ENCODE measurements at places on chromosomes 5 and 9. TPM values are rescaled to one million over a fixed set of nuclear protein-coding genes. Genes with fewer than 3 reads are reported as not detected.
A peak's percentile ranks its signal among the peaks of the same experiment; 100 is the strongest.

- H3K4me3 ChIP-seq, result no peak overlapping the region
- DNase-seq, result no peak
- no peaks in the 10 kb centered on the region for H3K36me3 ChIP-seq
- no peaks in the 10 kb centered on the region for H3K27me3 ChIP-seq
- no peak overlapping the region for H3K27ac ChIP-seq
Measured at GRCh38 chr5:149559706-149560105, 8.5 kb upstream of the CSNK1A1 start.

- H3K27ac ChIP-seq, result no peak overlapping the region
- DNase-seq, result no peak
- H3K36me3 ChIP-seq, result no peaks in the 10 kb centered on the region
- no peaks in the 10 kb centered on the region for H3K27me3 ChIP-seq
- H3K4me3 ChIP-seq, result no peak overlapping the region
Measured at GRCh38 chr5:156824800-156825199, 25.3 kb upstream of the PPP1R2B start.

GRCh38 chr5:157290156-157290980 lies 24.4 kb downstream of the CYFIP2 start:
- H3K27ac ChIP-seq, result no peak overlapping the region
- peaks cover 10% of the 10 kb centered on the region for H3K4me1 ChIP-seq
- H3K4me3 ChIP-seq, result no peak overlapping the region

The KCNIP1 gene
- not detected for polyA plus RNA-seq

DNA sequence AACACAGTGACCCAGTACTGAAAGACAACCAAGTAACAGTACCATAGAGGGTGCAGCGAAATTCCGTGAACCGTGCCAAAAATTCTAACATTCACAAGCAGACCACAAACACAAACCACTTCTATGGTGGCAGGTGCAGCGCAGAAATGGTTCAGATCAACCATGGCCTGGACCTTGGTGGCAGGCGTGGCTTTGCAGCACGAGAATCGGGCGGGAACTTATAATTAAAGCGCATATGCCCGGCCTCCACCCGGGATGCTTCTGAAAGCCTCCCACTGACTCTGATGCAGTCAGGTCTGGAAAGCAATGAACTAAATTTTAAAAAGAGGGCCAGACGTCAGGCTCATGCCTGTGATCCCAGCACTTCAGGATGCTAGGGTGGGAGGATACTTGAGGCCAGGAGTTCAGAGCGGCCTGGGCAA lies 68.0 kb upstream of the TBC1D9B start:
- DNase-seq, result no peak
- H3K27ac ChIP-seq, result no peak overlapping the region
- H3K4me3 ChIP-seq, result no peak overlapping the region
- no peaks in the 10 kb centered on the region for H3K4me1 ChIP-seq

The PRRC2B gene
- polyA plus RNA-seq, result 27.5 TPM

- no peaks in the 10 kb centered on the region for H3K27me3 ChIP-seq
- no peak for DNase-seq
- H3K27ac ChIP-seq, result peak overlapping the region; percentile 93
- peak overlapping the region; percentile 28 for H3K4me3 ChIP-seq
- peaks cover 30% of the 10 kb centered on the region for H3K36me3 ChIP-seq
- H3K4me1 ChIP-seq, result peaks cover 100% of the 10 kb centered on the region
Measured at GRCh38 chr9:95023217-95024003, 294.1 kb downstream of the FANCC start.

DNA sequence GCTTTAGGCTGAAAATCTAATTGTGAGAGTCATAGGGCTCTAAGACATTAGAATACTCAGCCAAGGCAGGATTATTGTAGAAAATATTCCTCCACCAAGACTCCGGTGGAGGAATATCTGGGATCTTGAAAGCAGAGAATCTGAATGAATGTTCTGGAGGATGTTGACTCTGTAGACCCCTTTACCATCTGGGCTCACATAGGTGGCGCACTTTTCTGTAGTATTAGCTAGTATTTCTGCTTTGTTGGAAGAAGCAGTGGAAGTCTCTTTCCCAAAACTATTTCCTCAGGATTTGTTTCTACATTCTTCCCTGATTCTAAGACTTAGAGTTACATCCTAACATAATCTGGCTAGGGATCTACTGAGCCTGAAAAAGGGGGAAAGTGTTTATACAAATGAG lies 752.4 kb upstream of the SEMA6A start:
- DNase-seq, result no peak
- H3K4me3 ChIP-seq, result no peak overlapping the region
- H3K4me1 ChIP-seq, result no peaks in the 10 kb centered on the region
- no peaks in the 10 kb centered on the region for H3K36me3 ChIP-seq

- H3K36me3 ChIP-seq, result no peaks in the 10 kb centered on the region
- DNase-seq, result no peak
- H3K4me1 ChIP-seq, result no peaks in the 10 kb centered on the region
Measured at GRCh38 chr9:133076691-133077090, 14.9 kb downstream of the CEL start.

DNA sequence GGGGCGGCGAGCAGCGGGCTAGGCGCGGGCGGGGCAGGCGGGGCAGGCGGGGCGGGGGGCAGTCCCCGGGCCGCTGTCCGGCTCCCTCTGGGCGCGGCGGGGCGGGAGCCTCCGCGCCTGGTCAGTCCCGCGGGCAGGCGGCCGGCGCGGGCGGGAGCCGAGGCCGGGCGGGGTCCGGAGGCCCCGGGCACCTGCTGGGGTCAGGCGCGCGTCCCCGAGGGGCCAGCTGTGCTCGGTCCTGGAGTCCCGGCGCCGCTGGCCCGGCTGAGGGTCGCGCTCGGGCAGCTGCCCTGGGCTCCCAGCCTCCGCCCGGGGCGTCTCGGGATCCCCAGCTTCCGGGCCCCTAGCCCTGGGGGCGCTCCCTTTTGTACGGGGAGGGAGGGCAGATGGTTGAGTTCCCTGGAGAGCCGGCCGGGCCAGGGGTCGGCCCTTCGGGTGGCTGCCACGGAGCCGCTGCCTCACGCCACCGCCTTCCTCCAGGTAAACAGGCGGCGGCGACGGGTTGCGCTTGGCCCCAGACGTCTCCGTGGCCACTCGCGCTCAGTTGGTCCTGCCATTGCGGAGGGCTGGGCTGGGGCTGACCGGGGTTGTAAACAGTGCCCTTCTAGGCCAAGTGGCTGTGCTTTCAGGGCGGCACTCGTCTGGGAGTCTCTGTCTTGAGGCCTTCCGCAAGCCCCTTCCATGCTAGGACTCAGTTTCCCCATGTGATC lies 473 bp downstream of the ZBTB34 start:
- H3K36me3 ChIP-seq, result peaks cover 3% of the 10 kb centered on the region
- peak; percentile 43 for DNase-seq
- H3K27me3 ChIP-seq, result no peaks in the 10 kb centered on the region
- peak overlapping the region; percentile 97 for H3K4me3 ChIP-seq
- peak overlapping the region; percentile 98 for H3K27ac ChIP-seq
- peaks cover 52% of the 10 kb centered on the region for H3K4me1 ChIP-seq

The SPATA31C1 gene
- not detected for polyA plus RNA-seq

DNA sequence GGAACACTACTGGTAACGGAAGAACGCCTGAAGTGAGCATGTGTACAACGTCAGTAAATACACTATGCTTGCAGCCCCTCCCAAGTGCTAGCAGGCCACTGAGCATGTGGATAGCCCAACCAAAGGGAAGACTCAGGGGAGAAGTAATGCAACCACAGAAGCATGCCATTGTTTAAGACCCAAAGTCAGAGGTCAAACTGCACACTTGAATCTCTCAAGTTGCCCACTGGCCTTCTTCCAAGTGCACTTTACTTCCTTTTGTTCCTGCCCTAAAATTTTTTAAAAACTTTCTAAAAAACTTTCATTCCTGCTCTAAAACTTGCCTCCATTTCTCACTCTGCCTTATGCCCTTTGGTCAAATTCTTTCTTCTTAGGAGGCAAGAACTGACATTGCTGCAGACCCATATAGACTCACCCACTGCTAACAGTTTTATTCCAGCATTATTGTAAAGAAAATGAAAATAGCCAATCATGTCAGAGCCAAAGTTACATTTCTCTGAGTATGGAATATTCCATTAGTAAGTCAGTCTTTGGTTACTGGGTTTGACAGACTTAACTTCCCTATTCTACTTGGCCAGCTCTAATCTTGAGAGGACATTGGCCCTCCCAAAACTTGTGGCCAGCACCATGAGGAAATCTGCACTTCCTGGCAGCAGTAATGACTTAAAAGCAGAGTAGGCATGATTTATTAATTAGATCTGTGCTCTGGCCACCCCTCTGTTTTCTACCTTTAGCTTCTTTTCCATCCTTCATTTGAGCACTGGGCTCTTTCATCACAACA lies 76.9 kb downstream of the TSSK1B start:
- H3K4me3 ChIP-seq, result no peak overlapping the region
- no peak overlapping the region for H3K27ac ChIP-seq
- DNase-seq, result no peak
- H3K27me3 ChIP-seq, result no peaks in the 10 kb centered on the region
- H3K36me3 ChIP-seq, result no peaks in the 10 kb centered on the region

The HTR1A gene
- not detected for polyA plus RNA-seq

- no peak overlapping the region for H3K27ac ChIP-seq
- H3K4me1 ChIP-seq, result peaks cover 18% of the 10 kb centered on the region
- DNase-seq, result no peak
- no peaks in the 10 kb centered on the region for H3K27me3 ChIP-seq
- peak overlapping the region; percentile 45 for H3K4me3 ChIP-seq
Measured at GRCh38 chr5:67537439-67538148, 341.0 kb upstream of the CD180 start.

The DBH gene
- polyA plus RNA-seq, result not detected

The ANKRD34B gene
- polyA plus RNA-seq, result not detected

The LCP2 gene
- 1.2 TPM for polyA plus RNA-seq

DNA sequence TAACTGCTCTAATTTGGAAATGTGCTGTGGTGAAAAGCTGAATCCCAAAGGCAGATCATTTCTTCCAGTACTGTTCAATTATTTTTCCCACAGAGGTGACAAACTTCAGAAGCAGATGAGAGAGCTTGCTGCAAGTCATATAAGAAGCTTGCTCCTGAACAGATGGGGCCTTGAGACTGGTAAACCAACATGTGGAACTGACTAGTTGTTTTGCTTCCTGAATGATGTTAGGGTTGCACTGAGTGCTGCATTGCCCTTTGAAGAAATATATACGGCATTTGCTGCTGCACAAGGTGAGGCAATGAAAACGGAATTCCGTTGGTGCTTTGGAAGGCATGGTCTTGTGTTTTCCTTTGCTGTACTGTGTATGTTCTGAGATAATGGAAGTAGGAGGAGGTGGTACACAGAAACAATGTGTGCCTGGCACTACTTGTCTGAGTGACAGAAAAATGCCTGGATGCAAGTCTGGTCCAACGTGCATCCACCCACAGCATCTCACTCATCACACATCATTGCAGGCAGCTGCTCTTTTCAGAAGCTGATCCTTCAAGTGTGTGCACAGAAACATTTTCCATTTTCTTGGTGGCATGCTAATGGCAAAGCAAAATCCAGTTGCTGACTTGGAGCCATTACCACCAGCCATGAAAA lies 76.9 kb downstream of the ANKH start:
- no peaks in the 10 kb centered on the region for H3K36me3 ChIP-seq
- no peaks in the 10 kb centered on the region for H3K27me3 ChIP-seq
- DNase-seq, result no peak
- H3K4me3 ChIP-seq, result no peak overlapping the region
- no peak overlapping the region for H3K27ac ChIP-seq

The MEIKIN gene
- not detected for polyA plus RNA-seq

- H3K4me1 ChIP-seq, result no peaks in the 10 kb centered on the region
- H3K36me3 ChIP-seq, result no peaks in the 10 kb centered on the region
- no peaks in the 10 kb centered on the region for H3K27me3 ChIP-seq
- DNase-seq, result no peak
Measured at GRCh38 chr5:75720882-75721281, 3.6 kb upstream of the POC5 start.

GRCh38 chr9:72460342-72461312 lies 60.8 kb upstream of the TMC1 start:
- H3K4me1 ChIP-seq, result no peaks in the 10 kb centered on the region
- H3K27me3 ChIP-seq, result no peaks in the 10 kb centered on the region
- H3K4me3 ChIP-seq, result no peak overlapping the region
- no peaks in the 10 kb centered on the region for H3K36me3 ChIP-seq

- no peak for DNase-seq
- H3K4me3 ChIP-seq, result no peak overlapping the region
Measured at GRCh38 chr9:4214486-4214885, 85.4 kb downstream of the GLIS3 start.

The MYMK gene
- polyA plus RNA-seq, result 0.05 TPM

- no peaks in the 10 kb centered on the region for H3K36me3 ChIP-seq
- H3K4me3 ChIP-seq, result no peak overlapping the region
- H3K27me3 ChIP-seq, result no peaks in the 10 kb centered on the region
- H3K27ac ChIP-seq, result no peak overlapping the region
- no peaks in the 10 kb centered on the region for H3K4me1 ChIP-seq
- no peak for DNase-seq
Measured at GRCh38 chr5:56493766-56494165, 260.6 kb upstream of the ANKRD55 start.

- DNase-seq, result no peak
- H3K27me3 ChIP-seq, result no peaks in the 10 kb centered on the region
- H3K27ac ChIP-seq, result no peak overlapping the region
- no peaks in the 10 kb centered on the region for H3K36me3 ChIP-seq
Measured at GRCh38 chr9:18626046-18626698, 152.2 kb downstream of the ADAMTSL1 start.

DNA sequence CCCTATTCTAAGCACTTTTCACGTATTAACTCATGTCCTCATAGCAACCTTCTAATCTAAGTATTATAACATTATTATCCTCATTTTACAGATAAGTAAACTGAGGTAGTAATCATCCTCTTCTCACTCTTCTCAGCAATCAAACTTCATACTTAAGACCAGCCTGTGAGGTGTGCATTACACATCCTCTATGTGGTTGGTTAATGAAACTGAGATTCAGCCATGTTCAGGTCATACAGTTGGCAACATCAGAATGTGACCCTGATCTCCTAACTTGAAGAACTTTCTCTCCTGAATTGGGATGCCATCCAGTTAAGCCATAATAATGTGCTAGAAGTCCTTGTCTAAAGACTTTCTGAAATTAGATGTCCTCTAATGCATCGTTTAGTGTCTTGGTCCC lies 275.1 kb upstream of the ANKRD55 start:
- H3K36me3 ChIP-seq, result no peaks in the 10 kb centered on the region
- no peak overlapping the region for H3K4me3 ChIP-seq
- no peaks in the 10 kb centered on the region for H3K27me3 ChIP-seq

The FAM78A gene
- 4.3 TPM for polyA plus RNA-seq

GRCh38 chr9:134198791-134199190 lies 34.4 kb upstream of the RNU6ATAC start:
- H3K4me1 ChIP-seq, result no peaks in the 10 kb centered on the region
- H3K36me3 ChIP-seq, result no peaks in the 10 kb centered on the region
- no peaks in the 10 kb centered on the region for H3K27me3 ChIP-seq
- no peak overlapping the region for H3K4me3 ChIP-seq

The BDP1 gene
- polyA plus RNA-seq, result 6.3 TPM

GRCh38 chr9:126832440-126832839 lies 27.6 kb downstream of the ZBTB43 start:
- peaks cover 66% of the 10 kb centered on the region for H3K4me1 ChIP-seq
- no peak for DNase-seq
- no peaks in the 10 kb centered on the region for H3K27me3 ChIP-seq
- H3K27ac ChIP-seq, result no peak overlapping the region
- peaks cover 16% of the 10 kb centered on the region for H3K36me3 ChIP-seq

All from psoas muscle (tissue), 8 donors.